ENCODE measurements at places on chromosomes 4 and X.
A peak's percentile ranks its signal among the peaks of the same experiment; 100 is the strongest.

- no peak for DNase-seq
Observed at GRCh38 chrX:118315529-118315928, 30.4 kb upstream of the WDR44 start.

- no peak for DNase-seq
Observed at GRCh38 chrX:23334521-23334847, 165 bp upstream of the PTCHD1 start.

GRCh38 chr4:154126276-154126675, 337.4 kb upstream of the SFRP2 start:
- DNase-seq = no peak

DNA sequence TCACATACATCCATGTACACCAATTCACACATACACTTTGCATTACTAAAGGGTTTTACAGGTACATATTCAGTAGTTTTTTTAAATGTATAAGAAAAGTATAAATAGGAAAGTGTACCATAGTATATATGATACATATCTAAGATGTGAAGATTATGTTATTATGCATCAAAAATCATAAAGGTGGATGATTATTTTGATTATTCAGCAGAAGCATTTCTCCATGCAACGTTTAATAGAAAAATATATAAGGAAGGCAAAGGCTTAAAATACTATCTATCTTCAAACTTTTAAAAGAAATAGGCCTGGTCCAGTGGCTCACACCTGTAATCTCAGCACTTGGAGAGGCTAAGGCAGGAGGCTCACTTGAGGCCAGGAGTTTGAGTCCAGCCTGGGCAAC, 133.5 kb upstream of the KLF3 start:
- no peak for DNase-seq

DNA sequence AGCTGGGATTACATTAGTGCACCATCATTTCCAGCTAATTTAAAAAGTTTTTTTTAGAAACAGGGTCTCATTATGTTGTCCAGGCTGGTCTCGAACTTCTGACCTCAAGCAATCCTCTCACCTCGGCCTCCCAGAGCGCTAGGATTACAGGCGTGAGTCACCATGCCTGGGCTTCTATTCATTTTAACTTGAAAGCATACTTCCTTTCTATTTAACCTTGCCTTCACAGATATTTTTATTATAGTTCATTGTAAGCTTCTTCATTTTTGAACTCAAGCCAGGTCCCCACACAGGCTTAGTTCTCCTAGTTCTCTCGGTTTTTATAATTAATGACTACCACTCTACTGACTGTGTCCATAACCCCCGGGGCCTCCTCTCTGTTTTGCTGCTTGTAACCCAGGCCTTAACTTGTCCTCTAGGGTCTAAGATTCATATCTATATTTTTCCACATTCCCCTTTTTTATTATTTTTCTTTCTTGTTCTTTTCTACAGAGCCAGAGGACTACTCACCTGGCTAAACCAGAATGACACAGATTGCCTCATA, 50.7 kb downstream of the SNX12 start:
- DNase-seq = no peak

DNA sequence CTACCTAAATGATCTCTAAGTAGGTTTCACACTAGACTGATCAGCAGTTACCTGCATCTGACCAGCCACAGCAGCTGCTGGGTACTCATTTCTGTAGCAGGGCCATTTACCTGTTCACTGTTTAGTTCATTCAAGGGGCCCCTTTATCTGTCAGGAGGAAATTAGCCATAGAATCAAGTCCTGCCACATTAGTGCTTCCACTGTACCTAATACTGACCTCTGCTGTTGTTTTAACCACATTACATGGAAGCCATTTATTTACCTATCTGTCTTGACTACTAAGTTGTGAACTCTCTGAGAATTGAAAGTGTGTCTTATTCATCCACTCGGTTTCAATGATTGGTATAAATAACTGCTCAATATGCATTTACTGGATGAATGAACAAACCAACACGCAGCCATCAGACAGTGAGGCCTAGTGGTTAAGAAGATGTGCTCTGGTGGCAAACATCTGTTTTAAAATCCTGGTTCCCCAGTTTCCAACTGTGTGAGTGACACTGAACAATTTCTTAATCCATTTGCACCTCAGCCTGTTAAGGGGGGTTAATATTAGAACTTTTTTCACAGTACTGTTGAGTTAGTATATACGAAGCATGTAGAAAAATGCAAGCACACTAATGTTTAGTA, 30.0 kb upstream of the ANXA5 start:
- no peak for DNase-seq

DNA sequence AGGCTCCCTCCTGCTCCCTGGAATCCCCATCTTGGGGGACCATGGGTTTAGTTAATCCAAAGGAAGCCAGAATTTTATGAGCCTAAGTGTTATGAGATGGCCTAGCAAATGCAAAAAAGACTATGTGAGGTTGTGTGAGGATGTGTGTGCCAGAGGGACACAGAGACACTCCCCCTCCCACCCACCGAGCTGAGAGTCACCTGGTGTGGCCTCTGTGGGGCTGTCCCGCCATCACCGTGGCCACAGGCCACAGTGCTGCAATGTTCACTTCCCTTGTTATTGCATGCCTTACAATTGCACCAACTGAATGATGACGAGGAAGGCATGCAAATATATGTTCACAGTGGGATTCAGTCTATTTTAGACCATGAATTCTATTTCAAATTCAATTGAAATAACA, 601 bp upstream of the FGFBP2 start:
- peak; percentile 77 for DNase-seq

GRCh38 chrX:13666836-13667235, 13.9 kb downstream of the TCEANC start:
- no peak for DNase-seq

DNA sequence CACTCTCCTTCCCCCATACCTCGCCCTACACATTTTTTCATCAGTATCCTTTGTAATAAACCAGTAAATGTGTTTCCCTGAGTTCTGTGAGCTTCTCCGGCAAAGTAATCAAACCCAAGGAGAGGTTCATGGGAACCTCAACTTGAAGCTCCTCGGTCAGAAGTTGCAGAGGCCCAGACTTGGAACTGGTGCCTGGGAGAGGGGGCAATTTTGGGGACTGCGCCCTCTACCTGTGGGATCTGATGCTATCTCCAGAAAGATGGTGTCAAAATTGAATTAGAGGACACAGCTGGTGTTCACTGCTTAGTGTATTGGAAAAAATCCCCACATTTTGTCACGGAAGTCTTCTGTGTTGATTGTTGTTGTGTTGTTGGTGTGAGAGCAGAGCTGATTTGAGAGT, 70.6 kb downstream of the ATP11C start:
- DNase-seq = no peak

DNA sequence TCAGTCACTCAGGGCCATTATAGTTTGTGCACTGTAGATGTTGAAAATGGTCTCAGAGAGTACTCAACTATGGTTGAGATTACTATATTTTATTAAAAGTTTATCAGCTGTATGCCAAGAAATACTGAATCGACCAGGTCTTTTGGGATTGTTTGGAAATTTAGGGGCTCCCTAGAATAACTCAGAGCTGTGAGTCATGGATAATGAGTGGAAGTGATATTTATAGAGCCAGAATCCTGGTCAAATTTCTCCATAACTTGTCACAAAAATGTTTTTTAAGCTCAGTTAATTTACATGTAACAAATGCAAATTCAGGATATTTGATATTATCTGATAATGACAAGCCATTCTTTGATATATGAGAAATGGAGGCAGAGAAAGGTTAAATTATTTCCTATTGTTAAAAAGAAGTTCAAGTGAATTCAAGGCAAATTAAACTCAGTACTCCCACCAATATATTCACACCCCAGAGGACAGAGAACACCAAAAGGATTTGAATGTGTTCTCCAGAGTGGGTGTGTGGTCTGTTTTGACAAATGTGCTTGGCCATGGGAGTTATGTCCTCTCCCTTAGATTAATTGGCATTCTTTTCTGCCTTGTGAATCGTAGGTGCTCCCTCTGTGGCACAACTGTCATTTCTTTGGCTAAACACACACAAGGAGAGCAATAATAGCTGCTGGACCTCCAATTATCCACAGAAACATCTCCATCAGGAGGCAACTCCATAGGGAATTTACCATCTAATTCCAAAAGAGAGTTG, 37.7 kb downstream of the ARHGAP24 start:
- no peak for DNase-seq

- no peak for DNase-seq
Observed at GRCh38 chrX:16851421-16851820, 18.7 kb downstream of the RBBP7 start.

GRCh38 chr4:172776203-172776861, 392.3 kb upstream of the GALNT7 start:
- no peak for DNase-seq

DNA sequence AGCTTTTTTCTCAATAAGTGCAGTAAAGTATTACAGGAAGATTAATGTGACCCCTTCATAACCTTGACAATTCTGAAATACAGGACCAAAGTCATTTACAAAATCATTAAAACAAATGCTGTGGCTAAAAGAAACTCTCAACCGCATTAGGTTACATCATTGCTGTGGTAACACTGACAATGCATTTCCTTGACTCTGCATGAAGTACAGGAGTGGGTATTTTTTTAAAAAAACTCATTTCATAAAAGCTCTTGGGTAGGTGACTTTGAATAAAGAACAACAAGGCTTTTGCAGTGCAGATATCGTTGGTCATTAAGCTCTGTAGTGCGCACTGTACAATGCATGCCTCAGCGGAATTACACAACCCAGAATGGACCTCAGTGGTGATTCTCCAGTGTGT, 23.4 kb upstream of the XK start:
- no peak for DNase-seq

DNA sequence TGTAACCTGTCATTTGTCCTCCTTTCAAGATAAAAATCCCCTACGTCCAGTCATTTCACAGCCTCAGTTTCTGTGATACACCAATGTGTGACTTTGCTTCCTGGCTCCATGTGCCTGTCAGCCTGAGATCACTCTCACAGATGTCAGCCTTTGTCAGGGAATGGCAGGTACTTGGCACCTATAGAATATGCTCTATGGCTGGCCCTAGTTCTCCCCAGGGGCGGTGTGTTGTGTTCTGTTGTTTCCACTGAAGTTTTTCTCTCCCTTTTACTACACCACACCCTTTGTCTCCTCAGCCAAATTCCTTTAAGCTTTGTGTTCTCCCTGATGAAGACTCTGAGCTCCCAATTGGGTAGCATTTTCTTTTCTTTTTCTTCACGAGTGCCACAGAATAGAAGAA, 81.7 kb downstream of the ALPK1 start:
- no peak for DNase-seq

DNA sequence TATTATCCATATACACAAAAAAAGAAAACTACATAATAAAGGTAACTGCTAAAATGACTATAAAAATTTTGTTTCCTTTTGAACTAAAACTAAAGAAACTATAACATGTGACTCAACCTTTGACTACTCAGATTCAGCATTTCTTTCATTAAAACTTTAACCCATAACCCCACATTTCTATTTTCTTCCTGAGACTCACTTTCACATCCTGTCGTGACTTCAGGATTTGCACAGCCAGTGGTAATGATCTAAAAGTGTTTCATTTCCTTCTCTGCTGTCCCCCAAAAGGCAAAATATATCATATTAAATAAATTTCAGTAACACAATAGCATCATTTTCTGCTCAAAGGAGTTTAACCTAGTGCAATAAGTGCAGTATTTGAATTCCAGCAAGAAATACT, 1022.4 kb upstream of the DIAPH2 start:
- DNase-seq = no peak

DNA sequence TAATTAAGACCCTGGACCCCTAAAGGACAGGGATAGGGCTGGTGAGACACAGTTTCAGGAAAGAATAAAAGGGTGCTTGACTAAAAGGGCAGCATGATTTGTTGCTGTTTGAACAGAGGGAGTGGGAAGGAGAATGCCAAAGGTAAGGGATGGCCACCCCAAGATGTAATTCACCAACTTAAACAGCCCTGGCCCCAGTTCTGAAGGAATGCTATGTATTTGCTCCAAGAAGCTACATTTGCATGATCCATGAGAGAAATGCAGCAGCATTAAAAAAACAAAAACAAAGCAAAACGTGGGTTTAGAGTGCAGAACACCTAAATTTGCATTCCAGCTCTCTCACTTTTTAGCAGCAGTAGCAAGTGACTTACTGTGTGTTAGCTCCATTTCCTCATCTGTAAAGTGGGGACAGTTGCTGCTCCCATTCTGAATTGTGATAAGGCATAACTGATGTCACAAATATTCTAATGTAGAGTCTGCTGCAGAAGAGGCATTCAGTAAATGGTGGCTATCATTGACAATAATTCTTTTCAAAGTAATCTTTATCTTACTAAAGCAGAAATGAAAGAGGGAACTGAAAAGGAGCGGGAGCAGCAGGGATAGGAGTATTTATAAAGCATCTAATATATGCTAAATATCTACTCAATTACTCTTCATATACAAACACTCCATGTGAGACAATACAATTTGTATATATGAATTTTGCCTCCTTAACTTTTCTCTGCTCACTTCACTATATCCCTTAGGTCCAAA, 115.8 kb downstream of the PPARGC1A start:
- DNase-seq = no peak
